Thoracic aorta (tissue), 2 donors: ENCODE measurements at places on chromosomes 1 and 21.

GRCh38 chr1:37795340-37796125 is 1.9 kb downstream of the MANEAL start:
- no peak for DNase-seq

DNA sequence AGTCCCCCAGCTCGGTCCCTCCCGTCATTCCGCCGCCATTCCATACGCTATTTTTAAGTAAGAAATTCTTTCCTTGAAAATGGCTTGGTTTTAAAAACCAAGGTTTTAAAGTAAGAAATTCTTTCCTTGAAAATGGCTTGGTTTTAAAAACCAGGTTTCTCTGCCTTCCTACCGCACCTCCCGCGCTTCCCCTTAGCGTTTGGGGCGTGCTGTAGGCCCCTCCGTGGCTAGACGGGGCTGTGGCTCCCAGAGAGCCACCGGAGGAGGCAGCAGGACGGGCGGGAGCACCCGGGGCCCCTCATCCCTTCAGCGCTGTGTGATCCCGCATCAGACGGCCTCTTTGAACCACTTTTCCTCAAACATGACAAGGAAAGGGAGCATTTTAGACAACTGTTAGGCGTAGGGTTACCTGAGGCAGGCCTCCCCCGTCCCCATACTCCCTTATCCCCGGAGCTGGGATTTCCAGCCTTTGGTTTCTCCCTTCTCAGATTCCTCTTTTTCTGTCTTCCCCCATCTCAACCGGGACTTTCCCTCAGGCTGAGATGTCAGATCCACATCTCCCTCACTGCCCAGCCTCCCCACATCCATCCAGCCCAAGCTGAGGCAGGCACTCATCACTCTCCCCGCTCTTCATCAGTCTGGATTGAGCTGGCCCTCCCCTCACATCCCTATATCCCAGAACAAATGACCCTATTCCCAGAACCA is 541 bp upstream of the CD58 start:
- DNase-seq, result no peak

DNA sequence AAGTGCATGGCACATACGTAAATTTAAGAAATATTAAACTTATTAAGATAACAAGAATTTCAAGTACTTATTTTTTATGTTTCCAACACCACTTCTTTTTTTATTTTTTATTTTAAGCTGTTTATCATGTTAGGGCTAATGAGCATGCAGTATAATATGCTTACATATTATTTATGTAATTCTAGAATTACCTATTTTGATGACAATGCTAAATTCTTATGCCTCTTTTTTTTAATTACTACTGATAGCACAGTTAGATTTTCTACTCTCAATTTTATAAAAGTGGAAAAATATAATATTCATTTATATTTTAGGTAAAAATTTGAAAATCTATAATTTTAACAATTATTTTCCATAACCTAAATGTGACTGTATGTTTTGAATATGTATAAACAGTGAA is 713.0 kb downstream of the MRPL39 start:
- DNase-seq, result no peak

- no peak for DNase-seq
These were observed 118.0 kb downstream of the CASZ1 start for GRCh38 chr1:10678402-10678801.

DNA sequence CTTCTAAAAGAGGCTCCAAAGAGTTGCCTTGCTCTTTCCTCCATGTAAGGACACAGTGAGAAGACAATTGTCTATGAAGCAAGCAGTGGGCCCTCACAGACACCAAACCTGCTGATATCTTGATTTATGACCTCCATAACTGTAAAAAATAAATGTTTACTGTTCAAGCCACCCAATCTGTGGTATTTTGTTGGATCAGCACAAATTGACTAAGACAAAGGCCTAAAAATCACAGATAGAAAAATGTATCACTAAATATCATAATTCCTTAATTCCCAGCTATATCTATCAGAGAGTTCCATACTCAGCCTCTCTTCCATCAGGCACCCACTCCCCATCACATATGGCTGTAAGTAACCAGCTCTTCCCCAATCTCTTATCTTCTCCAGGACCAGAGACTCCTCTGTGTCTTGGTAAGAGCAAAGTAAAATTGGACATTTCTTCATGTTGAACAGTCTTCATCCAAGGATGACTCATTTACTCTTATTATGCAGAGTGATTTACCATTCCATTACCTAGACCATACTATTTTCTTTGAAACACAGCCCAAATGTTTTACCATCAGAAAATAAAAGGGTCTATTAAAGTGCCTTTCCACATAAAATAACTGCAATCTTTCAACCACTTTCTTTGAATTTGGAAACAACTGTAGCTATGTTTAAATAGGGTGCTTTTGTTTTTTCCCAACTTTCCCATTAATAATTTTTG is 503.6 kb downstream of the MRPL39 start:
- DNase-seq, result no peak

GRCh38 chr1:42762269-42762668 is 4.6 kb downstream of the P3H1 start:
- no peak for DNase-seq
